ENCODE measurements at places on chromosomes 5 and 9.

- DNase-seq: no peak
Measured at GRCh38 chr9:124410321-124410913, 4.8 kb downstream of the PSMB7 start.

DNA sequence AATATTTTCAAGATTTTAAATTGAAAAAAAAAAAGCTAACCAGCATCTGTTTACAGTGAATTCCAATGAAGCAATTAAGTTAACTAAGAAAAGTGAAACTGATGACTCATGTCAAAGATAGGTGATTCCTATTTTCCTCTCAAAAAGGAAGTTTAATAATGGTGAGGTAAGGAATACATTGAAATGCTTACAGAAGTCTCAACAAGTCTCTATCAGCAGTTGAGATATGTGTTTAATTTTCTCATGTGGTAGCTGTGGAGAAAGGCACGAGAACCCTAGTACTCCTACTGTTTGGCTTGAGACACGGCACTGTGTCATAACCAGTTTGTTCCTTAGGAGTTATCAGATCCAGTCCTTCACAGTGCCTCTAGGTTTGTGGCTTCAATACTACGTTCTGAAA is 114.5 kb downstream of the SLC25A46 start:
- DNase-seq: no peak

GRCh38 chr5:8943301-8943700 is 602.6 kb downstream of the SEMA5A start:
- no peak for DNase-seq

DNA sequence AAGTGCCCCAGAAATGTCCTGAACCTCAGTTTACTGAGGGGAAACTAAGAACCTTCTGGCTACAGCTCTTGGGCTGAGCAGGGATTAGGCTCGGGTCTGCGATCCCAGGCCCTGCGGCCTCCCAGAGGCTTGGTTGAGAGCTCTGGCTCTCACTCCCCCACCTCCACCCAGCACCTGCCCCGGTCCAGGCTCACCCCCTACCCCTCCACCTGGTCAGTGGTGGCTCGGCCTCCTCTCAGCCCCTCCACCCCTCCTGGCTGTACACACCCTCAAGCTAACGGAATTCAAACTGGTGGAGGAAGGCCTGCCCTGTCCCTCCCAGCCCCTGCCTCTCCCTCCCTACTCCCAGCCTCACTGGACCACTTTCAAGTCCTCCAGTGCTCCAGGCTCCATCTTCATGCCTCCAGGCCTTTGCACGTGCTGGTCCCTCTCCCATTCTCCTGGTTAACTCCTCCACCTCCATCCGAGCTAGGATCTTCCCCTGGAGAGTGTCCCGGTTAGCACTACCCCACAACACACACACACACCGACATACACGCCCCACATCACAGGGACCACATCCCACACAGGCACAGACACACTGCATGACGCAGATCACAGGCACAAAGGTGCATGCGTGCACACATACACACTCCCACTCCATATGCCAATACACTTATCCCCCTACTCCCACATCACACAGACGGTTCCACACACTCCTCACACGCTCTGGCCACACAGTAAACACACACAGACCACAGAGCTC is 130.9 kb downstream of the C9orf50 start:
- no peak for DNase-seq

GRCh38 chr5:25754895-25755294 is 1110.1 kb upstream of the CDH10 start:
- DNase-seq: no peak
